Progenitor cell of endocrine pancreas (in vitro differentiated cells): ENCODE measurements at places on chromosomes 12 and 14. TPM values are rescaled to one million over a fixed set of nuclear protein-coding genes. Genes with fewer than 3 reads are reported as not detected.

- no peak for DNase-seq
These were observed 279.4 kb downstream of the TMTC2 start for GRCh38 chr12:82966001-82966559.

- no peak for DNase-seq
These were observed 32.0 kb downstream of the SSH1 start for GRCh38 chr12:108825201-108825950.

- no peak for DNase-seq
These were observed 26.9 kb upstream of the PYGL start for GRCh38 chr14:50970886-50971781.

Gene BTG1
- 162 and 164 TPM in 2 replicates for total RNA-seq

Gene OTX2
- total RNA-seq = 0.27 TPM in 1 of 2 replicates, not detected in the other

DNA sequence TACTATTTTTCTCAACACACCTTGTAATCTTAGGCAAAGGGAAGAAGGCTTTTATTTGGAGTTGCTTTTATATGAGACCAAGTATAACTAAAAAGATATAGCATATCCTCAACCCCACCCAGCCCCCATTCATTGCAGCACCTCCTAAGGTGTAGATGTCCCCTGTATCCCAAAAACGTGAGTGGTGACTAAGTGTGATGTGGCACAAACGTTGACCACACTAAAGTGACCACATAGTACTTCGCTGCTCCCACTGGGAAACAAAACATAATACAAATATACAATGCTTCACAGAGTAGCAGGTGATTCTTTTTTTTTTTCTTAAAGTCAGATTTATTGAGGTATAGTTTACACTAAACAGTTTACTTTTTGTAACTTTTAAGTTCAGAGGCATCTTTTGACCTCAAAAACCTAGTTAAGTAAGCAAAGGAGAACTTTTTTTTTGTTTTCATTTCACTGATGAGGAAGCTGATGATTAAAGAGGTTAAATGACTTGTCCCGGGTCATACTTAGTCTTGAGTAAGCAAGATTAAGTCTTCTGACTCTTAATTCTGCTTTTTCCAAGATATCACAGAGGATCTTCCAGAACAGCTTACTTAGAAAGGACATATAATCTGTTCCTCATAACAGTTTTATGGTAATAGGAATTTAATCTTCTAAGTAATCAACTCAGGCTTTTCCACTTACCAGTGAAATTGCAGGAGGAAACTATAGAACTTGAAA lies 245.2 kb upstream of the PLEKHG7 start:
- DNase-seq = no peak

- DNase-seq = no peak
These were observed 463.9 kb downstream of the BTG1 start for GRCh38 chr12:91681751-91682150.

DNA sequence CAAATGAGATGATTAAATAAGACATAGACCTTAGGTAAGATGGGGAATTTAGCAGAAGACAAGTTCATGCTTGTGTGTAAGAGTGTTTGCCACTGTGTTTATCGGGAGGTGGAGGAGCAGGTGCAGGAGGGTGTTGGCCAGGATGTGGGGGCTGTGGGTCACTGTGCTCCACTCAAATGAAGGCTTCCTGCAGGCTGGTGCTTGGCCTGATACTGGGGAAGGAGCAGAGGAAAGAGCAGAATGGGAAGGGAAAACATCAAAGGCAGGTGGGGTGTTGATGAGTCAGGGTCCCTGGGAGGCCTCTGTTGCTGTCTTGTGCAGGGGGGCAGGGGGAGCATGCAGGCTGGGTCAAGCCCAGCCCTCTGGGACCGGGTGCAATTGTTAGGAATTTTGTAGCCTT lies 126.5 kb downstream of the TSPAN9 start:
- DNase-seq = no peak

GRCh38 chr14:93952829-93953228 lies 23.5 kb downstream of the ASB2 start:
- no peak for DNase-seq

Gene INHBE
- 1.2 and 2.0 TPM in 2 replicates for total RNA-seq

DNA sequence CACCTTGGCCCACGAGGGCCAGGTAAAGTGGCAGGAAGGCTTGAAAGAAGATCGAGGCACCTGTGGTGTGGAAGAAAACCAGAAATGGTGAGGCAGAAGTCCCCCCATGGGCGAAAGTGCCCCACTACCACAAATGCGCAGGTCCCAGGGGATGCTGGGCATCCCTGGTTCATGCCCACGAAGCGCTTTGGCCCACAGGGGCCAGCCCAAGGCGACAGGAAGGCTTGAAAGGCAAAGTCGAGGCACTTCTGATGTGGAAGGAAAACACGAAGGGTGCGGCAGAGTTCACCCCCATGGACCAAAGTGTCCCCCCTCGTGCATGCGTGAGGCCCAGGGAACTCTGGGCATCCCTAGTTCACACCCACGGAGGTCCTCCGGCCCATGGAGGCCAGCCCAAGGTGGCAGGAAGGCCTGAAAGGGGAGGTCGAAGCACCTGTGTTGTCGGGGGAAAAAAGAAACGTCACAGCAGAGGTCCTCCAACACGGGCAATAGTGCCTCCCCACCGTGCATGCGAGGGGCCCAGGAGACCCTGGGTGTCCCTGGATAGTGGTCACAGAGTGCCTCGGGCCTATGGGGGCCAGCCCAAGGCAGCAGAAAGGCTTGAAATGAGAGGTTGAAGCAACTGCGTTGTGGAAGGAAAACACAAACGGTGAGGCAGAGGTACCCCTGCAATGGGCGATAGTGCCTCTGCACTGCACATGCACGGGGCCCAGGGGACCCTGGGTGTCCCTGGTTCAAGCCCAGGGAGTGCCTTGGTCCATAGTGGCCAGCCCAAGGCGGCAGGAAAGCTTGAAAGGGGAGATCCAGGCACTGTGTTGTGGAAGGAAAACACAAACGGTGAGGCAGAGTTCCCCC lies 373.9 kb downstream of the ALG10 start:
- DNase-seq = peak; percentile 9

DNA sequence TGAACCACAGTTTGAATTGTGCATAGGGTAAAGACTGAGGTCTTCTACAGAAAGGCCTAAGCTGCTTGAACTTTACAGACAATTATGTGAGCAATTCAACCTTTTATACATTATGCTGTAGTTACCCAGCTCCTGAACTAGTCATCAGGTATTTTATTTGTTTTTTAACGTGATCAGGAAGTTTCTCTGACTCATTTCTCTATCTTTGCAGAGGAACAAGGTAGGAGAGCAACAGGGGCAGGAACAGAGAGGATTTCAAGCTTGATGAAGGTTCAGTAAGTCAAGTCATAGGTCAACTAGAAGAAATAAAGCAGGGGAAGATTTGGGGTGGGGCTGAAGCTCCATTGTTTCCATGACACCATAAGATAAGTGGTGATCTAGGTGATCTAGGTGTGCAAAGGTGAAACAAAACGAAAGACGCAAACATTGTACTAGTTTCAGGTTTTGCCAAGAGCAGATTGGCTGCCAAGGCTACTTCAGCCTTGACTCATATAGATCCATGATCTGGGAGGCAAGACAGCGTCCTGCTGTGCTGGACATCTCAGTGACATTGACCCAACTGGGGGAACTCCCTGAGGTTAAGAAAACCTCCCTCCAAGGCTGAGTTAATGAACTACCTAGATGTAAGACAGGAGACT lies 198.1 kb downstream of the DAD1 start:
- DNase-seq = no peak

Gene DIO2
- 0.19 and 0.75 TPM in 2 replicates for total RNA-seq

DNA sequence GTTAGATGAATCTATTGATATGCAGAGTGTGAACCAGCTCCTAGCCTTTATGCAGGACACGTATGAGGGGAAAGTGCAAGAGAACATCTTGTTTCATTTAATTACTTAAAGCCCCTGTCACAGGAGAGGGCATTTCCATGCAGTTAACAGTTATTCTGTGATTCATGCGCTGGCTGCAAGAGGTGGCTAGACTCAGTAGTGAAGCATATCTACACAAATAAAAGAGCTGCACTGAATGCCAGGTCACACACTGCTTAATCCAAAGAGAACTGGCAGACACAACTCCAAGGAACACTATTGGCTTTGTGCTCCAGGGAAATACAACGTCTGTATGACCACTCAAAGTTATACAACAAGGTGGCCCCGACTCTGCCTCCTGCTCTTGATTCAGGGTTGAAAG lies 394.1 kb downstream of the C12orf75 start:
- no peak for DNase-seq

DNA sequence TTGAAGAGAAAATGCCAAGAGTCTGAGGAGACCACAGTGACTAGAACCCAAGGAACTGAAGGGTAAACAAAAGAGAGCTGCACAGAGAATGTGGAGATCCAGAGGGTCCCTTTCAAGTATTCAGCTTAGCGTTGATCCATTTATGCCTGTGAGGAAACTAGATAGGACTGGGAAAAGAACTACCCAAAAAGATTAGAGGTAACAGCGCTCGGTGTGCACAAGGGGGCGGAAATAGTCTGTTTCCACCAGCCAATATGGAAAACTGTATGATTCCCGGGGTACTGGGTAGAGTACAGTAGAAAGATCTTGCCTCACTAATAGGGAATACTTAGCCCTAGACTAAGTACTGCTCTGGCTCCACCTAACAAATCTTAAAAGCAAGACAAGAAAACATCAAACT lies 135.5 kb downstream of the DPF3 start:
- DNase-seq = no peak

DNA sequence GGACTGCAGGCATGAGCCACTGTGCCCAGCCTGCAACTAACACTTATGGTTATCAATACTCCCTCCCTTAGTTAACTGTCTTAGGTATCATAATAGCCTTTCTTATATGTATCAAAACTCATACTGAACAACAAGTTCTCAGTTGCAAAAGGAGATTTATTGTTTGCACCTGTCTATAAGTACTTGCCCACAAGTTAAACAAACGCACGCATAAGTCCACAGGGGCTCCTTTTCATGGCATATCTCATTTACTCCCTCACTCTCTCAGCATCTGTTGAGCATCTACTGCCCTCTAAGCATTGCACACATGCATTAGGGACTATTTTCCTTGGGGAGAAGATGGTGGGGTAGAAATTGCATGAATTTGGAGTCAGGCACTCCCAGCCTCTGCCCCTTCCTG lies 46.7 kb upstream of the CORO1C start:
- DNase-seq = no peak

GRCh38 chr14:64623554-64624165 lies 73.9 kb downstream of the PPP1R36 start:
- no peak for DNase-seq

Gene TRIM9
- total RNA-seq = 1.7 and 2.6 TPM in 2 replicates

GRCh38 chr14:51185180-51185579 lies 54.9 kb upstream of the TMX1 start:
- DNase-seq = no peak
